ENCODE measurements at places on chromosomes 1 and 21.

- DNase-seq = no peak
Measured at GRCh38 chr1:159977364-159978106, 23.5 kb upstream of the SLAMF9 start.

DNA sequence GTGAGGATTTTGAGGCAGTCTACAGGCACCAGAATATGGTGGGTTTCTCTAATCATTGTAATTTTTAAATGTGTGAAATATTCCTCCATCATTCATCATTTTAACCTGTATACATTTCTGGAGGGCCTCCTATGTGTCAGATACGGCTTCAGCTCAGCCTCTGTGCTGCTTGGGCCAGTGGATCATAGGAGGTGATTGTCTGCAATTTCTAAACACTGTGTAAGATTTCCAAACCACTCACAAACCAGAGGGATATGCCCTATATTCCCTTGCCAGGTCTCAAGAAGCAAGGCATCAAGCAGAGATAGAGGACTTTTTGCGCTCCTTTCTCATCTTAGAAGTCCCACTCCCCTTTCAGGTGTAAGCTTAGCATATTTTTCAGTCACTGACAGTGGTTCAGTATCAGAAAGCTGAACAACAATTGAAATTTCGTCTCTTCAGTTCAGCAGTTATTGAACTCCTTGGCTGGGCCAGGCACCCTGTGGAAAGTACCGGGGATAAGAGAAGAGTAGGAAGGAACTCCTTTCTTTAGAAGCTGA, 190.9 kb downstream of the NFIA start:
- no peak for DNase-seq

DNA sequence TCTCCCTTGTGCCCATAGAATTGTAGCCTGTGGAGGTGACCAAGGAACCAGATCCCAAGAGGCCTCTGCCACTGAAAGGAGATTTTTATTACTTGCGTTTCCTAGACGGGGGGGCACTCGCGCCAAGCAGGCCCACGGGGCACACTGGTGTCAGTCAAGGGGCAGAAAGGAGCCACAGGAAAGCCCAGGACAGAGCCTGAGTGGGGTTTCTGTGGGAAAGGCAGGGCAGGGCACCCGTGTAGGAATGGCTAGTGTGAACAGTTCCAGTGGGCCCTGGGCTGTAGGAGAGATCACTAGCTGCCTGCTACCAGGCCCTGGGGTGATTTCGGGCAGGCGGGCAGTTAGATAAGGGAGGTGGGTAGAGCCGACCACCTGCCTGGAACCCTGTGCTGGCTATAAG, 70.8 kb downstream of the ADARB1 start:
- no peak for DNase-seq

- DNase-seq = no peak
Measured at GRCh38 chr1:188669728-188670382, 1807.8 kb downstream of the BRINP3 start.

DNA sequence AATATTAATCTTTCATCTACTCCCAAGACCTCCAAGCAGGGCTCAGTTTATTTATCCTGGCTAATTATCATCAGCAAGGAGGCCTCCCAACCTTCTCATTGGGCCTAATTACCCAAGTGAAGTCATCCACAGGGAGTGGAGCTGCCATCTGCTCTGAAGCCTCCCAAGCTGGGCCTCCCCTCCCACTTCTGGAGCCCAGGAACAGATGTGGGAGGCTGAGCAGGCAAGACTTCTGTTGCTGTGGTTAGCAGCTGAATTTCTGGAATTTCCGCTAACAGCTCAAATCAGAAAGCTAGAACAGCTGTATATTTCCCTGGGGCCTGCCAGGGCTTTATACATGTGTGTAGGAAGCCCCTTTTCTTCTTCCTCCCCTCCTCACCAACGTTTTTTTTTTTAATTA, 127.5 kb downstream of the UCK2 start:
- DNase-seq = peak; percentile 25

DNA sequence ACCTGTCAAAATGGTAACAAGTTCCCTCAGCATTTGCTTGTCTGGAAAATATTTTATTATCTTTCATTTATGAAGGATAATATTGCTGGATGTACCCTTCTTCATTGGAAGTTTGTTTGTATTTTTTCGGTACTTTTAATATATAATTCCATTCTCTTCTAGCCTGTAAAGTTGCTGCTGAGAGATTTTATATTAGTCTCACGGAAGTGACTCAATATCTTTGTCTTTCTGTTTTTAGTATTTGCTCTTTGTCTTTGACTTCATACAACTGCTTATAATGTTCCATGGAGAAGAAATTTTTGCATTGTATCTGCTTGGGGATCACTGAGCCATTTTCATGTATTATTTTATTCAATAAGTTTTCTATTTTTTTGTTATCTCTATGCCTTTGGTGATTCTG, 1777.5 kb downstream of the BRINP3 start:
- no peak for DNase-seq
